MV-4-11 (cell line): ENCODE measurements at places on chromosomes 7 and 10.

DNA sequence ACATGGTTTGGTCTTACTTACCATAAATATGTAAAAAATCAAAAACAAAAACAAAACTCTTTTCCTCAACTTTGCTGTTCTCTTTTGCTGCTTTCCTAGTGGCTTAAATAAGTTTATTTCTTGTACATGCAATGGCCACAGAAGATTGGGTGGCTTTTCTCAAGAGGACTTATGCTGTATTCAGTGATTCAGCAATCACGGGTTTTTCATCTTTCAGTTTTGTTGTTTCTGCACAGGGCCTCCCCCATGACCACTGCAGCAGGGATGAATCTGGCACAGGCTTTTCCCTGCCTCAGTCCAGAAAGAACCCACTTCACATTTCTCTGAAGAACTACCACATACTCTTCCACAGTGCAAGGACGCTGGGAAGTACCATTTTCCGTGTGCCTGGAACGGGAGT, 355.0 kb downstream of the RNLS start:
- no peak for DNase-seq

DNA sequence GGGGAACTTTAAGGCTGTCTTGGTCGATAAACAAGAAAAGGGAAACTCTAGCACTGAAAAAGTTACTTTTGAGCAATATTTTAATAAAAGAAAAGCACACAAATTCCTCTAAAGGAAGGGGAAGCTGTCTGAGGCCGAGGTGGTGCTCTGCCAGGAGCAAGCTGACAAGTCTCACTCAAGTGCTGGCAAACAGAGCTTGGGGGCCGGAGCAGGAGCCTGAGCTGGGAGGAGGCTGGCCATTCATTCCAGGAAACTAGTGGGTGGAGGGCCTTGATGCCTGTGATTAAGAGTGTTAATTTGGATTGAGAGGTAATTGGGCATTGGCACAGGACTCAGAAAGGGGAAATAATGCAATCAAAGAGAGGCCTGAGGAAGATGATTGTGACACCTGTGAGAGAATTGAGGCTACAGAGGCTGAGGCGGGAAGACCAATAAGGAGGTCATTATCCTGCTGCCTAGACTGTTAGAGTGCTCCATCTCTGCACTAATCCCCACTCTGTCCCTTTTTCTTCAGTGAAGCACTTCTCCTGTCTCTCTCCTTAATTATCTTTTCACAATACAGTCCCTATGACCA, 154.9 kb upstream of the COL1A2 start:
- no peak for DNase-seq

DNA sequence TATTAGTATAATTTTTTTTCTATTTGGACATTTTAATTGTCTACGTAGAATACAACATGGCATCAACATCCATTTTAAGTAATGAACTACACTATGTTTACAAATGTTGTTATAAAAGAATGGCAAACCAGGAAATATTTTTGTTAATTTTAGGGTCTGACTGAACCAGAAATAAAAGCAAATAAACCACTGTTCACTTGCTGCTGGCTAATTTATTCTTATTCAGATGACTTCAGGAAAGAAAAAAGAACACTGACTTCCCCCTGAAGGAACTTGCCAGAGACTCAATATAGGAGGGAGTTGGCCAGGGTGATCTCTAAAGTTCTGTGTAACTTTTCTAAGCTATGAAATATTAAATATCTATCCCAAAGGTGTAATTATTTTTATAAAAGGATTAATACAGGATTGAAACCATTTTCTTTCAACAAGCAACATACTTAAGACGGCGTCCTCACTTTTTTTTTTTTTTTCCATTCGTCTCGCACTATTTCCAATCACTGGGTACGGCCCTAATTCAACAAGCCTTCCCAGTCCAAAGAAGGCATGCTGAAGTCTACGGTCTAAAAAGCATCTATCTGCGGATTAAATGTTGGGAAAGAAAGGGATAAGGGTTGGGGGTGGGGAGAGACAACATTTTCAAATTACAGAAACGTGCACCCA, 1.2 kb downstream of the USP6NL start:
- DNase-seq: no peak

DNA sequence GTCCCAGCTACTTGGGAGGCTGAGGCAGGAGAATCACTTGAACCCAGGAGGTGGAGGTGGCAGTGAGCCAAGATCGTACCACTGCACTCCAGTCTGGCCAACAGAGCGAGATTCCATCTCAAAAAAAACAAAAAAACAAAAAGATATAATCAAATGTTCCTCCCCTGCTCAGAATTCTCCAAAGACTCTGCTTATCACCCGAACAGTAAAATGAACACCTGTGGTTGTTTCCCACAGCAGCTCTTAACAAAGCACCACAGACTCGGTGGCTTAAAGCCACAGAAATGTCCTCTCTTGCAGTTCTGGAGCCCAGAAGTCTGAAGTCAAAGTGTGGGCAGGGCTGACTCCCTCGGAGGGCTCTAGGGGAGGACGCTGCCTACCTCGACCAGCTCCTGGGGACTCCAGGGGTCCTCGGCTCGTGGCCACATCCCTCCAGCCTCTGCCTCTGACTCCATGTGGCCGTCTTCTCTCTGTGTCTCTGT, 4.1 kb upstream of the INTS1 start:
- no peak for DNase-seq

DNA sequence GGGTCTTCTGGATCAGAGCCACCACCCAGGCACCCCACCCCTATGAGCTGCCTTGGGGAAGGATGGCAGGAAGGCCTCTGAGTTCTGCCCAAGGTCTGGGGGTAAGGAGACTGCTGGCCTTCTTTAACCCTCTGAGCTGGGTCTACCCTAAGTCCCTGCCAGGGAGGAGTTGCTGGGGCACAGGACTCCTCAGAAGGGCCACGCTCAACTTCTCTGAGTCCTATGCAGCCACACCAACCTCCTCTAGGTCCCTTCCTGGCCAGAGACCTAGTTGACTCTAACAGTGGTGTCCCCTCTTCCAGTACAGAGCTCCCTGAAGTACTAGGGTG, 2.6 kb upstream of the NEURL1 start:
- no peak for DNase-seq

DNA sequence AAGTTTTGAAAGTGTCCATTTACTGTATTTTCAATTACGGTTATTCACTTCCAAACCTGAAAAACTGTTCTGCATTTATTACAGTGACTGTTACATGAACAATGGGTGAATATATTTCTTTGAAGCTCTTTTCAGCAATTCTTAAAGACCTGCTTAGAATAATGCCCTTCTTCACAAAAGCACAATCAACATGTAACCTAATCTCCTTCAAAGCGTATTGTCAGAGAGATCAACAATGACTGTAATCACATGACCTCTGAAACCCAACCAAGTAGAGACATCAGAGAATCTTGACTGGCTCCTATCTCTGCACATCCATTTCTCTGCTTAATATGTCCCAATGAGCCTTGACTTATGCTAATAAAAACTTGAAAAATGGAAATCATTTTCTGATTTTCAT, 126.7 kb downstream of the NRCAM start:
- DNase-seq: no peak

DNA sequence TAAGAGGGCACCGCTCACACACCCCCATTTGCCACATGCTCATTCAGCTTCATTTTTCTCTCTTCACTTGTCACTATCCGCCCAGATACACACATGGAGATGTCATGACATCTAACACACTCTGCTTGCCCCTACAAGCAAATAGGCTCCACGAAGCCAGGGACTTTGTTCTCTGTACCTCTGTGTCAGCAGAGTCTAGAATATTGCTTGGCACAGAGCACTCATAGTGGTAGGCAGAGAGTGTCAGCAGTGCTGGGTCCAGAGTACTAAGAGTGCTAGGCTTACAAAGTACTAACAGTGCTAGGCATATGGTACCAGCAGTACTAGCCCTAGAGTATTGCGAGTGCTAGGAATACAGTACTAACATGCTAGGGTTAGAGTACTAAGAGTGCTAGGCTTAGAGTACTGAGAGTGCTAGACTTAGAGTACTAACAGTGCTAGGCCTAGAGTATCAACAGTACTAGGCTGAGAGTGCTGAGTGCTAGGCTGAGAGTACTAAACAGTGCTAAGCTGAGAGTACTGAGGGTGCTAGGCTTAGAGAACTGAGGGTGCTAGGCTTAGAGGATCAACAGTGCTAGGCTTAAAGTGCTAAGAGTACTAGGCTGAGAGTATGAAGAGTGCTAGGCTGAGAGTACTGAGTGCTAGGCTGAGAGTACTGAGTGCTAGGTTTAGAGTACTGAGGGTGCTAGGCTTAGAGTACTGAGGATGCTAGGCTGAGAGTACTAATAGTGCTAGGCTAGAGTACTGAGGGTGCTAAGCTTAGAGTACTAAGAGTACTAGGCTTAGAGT, 166.1 kb downstream of the PRKAG2 start:
- DNase-seq: no peak

- DNase-seq: no peak
Observed at GRCh38 chr10:99852481-99853213, 70.2 kb downstream of the ABCC2 start.

DNA sequence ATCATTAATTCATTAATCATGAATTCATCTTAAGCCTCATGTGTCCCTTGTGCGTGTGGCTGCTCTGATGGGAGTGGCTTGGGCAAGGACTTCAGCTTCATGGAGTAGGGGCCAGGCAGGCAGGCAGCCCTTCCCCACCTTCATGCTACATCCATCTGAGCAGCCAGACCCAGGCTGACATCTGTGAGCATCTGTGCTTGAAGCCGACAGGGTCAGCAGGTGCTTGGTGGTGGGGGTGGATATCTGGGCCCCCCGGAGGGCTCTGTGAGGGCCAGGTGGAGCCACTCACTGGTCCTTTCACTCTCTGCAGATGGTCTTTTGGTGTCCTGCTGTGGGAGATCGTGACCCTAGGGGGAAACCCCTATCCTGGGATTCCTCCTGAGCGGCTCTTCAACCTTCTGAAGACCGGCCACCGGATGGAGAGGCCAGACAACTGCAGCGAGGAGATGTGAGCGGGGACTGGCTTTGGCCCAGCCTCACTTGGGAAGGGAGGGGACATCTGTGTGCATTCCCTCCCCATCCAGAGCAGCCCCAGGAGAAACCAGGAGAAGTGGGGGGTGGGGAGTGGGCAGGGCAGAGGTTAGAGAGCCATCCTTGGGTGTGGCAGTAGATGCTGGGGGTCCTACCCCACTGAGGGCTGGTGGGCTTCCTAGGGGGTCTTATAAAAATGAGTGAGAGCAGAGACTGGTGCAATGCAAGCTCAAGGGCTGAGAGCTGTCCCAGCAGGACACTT, 14.7 kb upstream of the CSGALNACT2 start:
- DNase-seq: no peak
